ENCODE measurements at places on chromosomes 4 and X.

DNA sequence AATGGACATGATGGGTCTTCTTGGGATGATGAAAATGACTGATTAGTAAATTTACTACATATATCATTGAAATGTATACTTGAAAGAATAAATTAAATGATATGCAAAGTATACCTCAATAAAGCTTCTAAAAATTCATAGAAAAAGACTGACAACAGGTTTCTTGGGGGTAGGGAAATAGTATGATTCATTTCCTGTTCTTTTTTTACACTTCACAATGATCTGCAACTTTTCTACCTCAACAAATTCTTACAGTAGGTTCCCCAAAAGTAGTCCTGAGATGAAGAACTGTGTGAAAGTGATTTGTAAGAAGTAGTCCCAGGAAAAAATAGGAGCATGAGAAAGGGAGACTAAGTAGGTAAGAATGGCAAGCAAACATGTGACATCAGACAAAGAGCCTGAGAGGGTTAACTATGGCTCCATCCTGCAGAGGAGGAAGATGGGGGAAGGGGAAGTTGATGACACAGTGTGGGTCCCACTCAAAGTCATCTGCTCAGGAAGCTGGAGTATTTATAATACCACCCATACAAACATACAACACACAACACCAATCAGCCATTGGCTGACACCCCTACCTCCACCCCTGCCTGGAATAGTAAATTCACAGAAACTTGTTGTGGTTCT is 73.9 kb downstream of the ARHGAP6 start:
- DNase-seq = no peak

DNA sequence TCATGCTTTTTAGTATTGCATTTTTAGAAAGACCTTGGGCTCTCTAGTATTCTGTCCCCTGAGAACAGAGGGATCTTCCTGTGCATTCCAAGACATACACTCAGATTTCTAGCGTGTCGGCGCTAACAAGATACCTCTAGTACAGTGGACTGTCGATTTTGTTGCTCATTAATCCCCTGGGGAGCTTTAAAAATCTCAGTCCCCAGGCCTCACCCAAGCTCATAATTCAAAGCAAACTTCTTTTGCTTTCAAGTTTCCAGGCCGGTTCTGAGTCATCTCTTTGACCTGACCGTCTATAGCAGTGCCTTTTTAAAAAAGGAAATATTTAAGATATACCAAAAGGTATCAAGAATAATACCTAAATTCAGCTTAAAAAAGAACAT is 137.0 kb downstream of the AMMECR1 start:
- no peak for DNase-seq

DNA sequence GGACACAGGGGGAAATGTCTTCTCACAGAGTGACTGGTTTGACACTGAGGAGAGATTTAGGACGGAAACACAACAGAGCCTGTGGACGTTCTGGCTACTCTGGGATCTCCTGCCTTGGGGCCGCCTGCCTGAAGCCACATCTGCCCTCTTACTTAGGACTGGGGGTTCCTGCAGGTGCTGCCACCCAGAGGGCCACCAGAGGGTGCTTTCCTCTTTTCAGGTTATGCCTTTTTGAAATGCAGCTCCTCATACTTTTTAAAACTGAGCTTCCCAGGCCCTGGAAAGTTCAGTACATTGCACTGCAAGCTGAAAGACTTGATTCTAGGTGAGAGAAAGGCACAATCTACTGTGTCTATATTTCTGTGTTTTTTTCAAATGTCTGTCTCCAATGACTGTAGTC is 92.2 kb upstream of the PGRMC2 start:
- no peak for DNase-seq

GRCh38 chrX:151745651-151746050 is 11.1 kb downstream of the CNGA2 start:
- no peak for DNase-seq

DNA sequence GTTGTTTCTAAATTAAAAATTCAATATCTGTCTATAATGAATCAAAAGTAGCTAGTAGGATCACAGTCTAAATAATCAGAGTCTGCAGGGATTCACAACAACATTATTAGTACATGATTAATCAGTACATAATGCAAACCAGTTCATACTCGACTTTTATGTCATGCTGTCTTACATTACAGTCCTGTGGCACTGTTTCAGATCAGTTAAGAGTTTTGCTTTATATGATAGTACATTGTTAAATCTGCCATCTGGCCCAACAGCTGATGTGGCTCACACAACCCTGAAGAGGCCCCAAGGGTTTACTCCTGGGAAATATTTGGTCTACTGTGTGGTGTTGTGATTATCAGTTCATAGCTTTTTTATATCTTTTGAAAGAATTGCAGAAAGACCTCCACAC is 247.1 kb upstream of the ETNPPL start:
- DNase-seq = no peak

- DNase-seq = peak; percentile 22
Observed at GRCh38 chr4:13313856-13314255, 170.3 kb downstream of the RAB28 start.

GRCh38 chr4:112823156-112823555 is 186.2 kb downstream of the LARP7 start:
- no peak for DNase-seq

GRCh38 chr4:41452484-41453225 is 85.3 kb upstream of the LIMCH1 start:
- DNase-seq = peak; percentile 43

- no peak for DNase-seq
Observed at GRCh38 chr4:105196523-105197145, 50.0 kb downstream of the TET2 start.

- no peak for DNase-seq
Observed at GRCh38 chrX:25015486-25016360, at the start of gene ARX. Gene ARX (minus strand): TSS chrX:25015965. CDS start chrX:25015737, 228 bp downstream.

DNA sequence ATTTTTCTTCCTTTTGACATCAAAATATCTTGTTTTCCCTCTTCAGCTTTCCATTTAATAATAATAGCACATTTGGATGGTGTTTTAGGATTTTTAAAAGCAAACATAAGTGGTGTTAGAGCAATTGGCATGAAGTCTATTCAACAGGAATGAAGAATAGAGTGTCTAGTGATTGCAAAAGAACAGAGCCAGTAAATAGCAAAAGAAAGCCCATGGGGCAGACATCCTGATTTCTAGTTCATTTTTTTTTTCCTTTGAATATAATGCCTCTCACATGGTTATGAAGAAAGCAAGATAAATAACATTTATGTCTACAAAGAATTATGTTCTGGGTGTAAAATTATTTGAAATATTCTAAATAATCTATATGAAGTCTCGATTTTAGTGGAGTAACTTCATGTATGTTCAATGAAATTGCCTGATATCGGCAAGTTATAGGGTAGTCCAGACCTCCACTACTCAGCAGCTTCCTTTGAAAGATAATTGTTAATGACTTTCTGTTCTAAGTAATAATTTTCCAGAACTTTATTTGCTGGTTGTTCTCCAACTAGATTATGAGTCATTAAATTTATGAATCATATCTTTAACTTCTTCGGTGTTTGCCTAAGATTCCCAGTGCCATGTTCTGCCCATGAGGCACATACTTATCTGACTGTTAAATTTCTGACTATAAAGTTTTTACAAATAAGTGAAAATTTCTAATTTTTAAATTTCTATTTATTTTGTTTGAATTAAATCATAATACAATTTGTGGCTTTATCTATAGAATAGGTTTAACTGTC is 587.9 kb downstream of the TLL1 start:
- DNase-seq = no peak

GRCh38 chr4:90757534-90758060 is 630.4 kb downstream of the CCSER1 start:
- DNase-seq = no peak

DNA sequence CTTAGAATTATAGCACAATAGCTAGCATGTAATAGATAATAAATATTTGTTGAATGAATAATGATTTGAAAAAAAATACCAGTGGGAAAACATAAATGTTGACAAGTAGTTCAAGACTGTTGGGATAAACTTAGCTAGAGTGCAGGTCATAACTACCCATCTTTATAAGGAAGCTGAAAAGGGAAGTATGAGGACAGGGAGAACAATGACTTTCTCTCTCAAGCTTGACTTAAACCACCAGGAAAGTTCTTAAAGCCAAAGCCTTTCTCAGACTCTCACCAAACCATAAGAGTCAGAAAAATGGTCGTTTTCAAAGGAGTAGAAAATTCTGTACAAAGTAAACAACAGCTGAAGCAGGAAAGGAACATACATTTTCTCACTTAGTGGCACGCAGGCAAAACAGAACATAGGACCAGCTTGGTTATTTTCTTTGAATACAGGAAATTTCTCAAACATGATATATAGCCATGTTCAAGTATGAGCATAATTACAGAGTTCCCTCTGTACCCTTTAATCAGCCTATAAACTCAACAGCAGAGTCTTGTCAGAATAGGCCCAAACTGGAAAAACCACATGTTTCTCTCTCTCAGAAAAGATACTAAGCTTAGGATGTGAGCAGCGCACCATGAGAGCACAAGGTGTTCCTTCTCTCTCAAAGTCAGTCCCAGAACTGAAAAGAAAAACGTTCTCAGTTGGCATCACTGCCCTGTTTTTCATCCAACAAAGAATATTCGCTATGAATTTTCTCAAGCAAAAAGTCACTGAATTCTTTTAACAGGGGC is 28.7 kb downstream of the MAPK10 start:
- DNase-seq = no peak

GRCh38 chrX:1909419-1910206 is 294.8 kb downstream of the ASMT start:
- no peak for DNase-seq

DNA sequence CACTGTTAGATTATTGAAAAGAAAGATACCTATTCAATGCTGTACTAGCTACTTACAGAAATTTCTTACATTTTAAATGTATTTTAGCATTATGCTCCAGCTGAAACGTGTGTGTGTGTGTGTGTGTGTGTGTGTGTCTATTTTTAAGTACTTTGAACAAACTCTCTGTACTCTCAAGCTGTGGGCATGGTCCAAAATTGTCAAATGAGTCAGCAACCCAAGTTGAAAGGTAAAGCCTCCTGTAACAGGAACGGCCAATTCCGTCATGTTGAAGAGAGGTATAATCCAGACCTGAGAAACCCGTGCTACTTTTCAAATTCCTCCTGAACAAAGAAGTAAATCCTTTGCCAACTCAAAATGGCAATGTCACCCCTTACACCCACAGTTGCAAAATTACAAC is 20.5 kb downstream of the MAOB start:
- no peak for DNase-seq

- no peak for DNase-seq
Observed at GRCh38 chr4:171035909-171036308, 777.3 kb upstream of the GALNTL6 start.

DNA sequence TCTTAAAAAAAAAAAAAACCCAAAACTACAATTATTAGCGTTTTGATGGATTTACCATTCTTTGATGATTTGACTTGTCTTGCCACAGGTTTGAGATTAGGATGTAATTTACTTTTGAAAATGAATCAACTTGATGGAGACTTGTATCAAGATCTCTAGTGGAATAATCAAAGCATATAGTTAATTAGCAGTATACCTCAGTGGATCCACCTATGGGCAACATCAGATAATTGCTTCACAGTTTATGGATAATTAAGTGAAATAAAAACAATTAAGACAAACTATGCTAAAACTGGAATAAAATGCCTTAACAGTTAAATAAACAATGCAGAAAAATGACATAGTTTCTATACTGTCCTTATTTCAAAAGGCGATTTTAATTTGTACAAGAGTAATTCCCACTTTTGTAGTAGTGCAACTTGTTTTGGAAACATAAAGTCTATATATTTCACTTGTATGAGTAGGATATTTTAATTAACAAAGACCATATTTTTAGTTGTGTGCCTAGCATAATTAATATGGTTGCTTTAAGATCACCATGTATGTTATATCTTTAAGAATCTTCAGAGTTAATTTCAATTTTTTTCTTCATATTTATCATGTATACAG is 4.2 kb downstream of the CPEB2 start:
- no peak for DNase-seq
